ENCODE measurements at places on chromosomes 11 and 22. TPM values are rescaled to one million over a fixed set of nuclear protein-coding genes. Genes with fewer than 3 reads are reported as not detected.

DNA sequence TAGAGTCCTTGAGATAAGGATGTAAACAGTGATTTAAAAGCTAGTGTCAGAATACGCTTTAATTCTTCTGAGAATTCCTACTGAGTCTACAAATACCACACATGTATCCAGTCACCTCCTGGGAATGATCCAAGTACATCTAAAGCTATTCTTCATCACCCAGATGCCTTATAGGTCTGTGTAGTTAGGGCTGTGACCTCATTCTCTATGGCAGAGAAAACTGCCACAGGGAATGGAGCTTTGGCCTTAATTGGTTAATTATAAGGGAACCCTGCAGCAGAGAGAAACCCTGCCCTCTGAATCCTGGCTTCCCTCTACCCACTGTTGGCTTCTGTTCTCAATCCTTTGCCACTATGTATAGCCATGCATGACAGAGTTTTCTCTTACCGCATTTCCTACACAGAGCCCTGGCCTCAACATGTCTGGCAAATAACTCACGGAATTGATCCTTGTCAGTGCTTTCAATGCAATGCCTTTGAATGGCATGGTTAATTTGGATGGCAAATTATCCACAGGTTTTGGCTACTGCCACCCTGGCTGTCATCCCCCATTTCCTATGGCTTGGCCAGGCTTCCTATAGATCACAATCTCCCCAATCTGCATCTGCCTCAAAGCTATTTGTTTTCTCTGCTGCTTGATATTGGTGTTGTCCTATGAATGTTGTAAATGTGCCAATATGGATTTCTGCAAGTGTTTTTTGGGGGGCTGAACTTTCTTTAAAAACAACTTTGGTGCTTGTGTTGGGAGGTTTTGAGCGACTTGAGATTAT lies 2.9 kb downstream of the DIXDC1 start:
- no peak for DNase-seq
- no peak overlapping the region for H3K27ac ChIP-seq
- H3K4me3 ChIP-seq: no peak overlapping the region
- peaks cover 9% of the 10 kb centered on the region for H3K4me1 ChIP-seq
- no peaks in the 10 kb centered on the region for H3K36me3 ChIP-seq

Gene CCDC81
- 3.1 TPM for total RNA-seq

- H3K27ac ChIP-seq: no peak overlapping the region
- H3K27me3 ChIP-seq: no peaks in the 10 kb centered on the region
- H3K4me3 ChIP-seq: no peak overlapping the region
These were observed 55.9 kb downstream of the RTN4R start for GRCh38 chr22:20211997-20212753.

Gene SSTR3
- not detected for total RNA-seq

GRCh38 chr11:64044730-64045393 lies 9.1 kb downstream of the FLRT1 start:
- no peak overlapping the region for H3K4me3 ChIP-seq
- H3K4me1 ChIP-seq: no peaks in the 10 kb centered on the region
- no peaks in the 10 kb centered on the region for H3K27me3 ChIP-seq
- H3K36me3 ChIP-seq: no peaks in the 10 kb centered on the region
- no peak overlapping the region for H3K27ac ChIP-seq
- no peak for DNase-seq

- no peaks in the 10 kb centered on the region for H3K4me1 ChIP-seq
- no peak overlapping the region for H3K4me3 ChIP-seq
- H3K36me3 ChIP-seq: no peaks in the 10 kb centered on the region
- no peaks in the 10 kb centered on the region for H3K27me3 ChIP-seq
These were observed 280.5 kb upstream of the NARS2 start for GRCh38 chr11:78855116-78855515.

- H3K4me1 ChIP-seq: no peaks in the 10 kb centered on the region
- H3K27me3 ChIP-seq: no peaks in the 10 kb centered on the region
- no peak for DNase-seq
- H3K36me3 ChIP-seq: no peaks in the 10 kb centered on the region
- H3K27ac ChIP-seq: no peak overlapping the region
These were observed 24.6 kb upstream of the IGLL5 start for GRCh38 chr22:22863001-22863400.

All from aorta (tissue), 5 donors.